ENCODE measurements at places on chromosomes 7 and 10. TPM values are rescaled to one million over a fixed set of nuclear protein-coding genes. Genes with fewer than 3 reads are reported as not detected.
A peak's percentile ranks its signal among the peaks of the same experiment; 100 is the strongest.

The SAP25 gene
- 0.49 TPM for total RNA-seq

The SPDYE2B gene
- total RNA-seq = not detected

The PROSER2 gene
- total RNA-seq = 0.88 TPM

DNA sequence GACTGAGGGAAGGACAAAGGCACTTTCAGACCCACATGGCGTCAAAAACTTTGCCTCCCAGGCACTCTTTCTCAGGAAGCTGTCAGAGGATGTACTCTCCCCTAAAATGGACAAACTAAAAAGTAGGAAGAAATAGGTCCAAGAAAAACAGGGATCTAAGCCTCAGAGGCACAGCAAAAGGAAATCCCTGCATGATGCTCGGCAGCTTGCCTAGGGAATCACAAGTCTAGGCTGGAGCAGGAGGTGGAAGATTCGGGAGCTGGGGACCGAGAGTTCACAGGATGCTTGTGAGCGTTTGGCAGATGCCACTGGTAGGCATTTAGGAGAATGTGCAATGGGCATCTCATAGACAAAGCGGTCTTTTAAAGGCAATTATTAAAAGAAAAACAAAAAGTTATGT is 60.8 kb downstream of the ATXN7L1 start:
- DNase-seq = no peak

The ZNF425 gene
- total RNA-seq = 3.2 TPM

- no peak for DNase-seq
Observed at GRCh38 chr10:27568196-27569175, 64.4 kb downstream of the RAB18 start.

DNA sequence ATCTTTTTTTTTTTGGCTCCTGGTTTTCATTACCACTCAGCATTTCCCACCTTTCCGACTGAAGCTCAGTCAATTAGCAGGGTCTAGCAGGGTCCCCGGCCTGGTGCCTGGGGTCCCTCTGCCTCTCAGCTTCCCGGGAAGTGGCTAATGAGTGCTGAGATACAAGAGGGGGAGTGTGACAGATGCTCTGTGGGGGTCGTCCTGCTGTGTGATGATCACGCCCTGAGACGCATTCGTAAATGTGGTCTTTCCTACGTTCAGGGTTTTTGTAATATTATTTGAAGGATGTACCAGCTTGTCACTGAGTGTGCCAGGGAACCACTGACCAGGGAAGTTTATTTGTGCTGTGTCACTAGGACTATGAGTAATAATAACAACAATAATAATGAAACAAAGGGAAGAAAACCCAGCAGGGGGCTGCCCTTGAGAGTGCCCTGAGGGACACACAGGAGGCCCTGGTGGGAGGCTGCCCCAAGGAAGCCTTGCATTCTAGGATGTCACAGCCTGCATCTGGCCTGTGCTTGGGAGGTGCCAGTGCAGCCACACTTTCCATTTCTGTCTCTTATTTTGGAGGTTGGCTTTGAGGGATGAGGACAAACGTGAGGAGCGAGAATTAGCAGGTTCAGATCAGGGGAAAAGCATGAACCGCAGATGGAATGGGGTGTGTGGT is 337.8 kb downstream of the ADARB2 start:
- no peak for DNase-seq

DNA sequence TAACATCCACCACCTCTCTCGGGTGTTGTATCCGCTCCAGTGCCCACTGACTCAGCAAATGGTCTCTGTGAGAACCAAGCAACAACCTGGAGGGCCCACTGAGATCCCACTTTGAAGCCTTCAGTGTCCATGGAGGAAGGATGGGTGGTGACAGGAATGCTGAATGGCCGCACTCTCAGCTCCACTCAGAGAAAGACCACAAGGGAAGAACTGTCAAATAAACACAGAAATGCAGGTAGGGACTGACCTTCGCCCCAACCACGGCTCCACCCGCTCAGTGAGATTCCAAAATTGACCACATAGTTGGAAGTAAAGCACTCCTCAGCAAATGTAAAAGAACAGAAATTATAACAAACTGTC is 65.8 kb downstream of the VIPR2 start:
- no peak for DNase-seq

GRCh38 chr10:125337510-125337909 is 177.1 kb upstream of the CTBP2 start:
- DNase-seq = no peak

GRCh38 chr10:52775132-52775647 is 2.6 kb upstream of the MBL2 start:
- no peak for DNase-seq

- no peak for DNase-seq
Observed at GRCh38 chr10:27635699-27636270, 109.8 kb downstream of the MKX start.

- no peak for DNase-seq
Observed at GRCh38 chr10:119100434-119101238, 3.3 kb upstream of the DENND10 start.

DNA sequence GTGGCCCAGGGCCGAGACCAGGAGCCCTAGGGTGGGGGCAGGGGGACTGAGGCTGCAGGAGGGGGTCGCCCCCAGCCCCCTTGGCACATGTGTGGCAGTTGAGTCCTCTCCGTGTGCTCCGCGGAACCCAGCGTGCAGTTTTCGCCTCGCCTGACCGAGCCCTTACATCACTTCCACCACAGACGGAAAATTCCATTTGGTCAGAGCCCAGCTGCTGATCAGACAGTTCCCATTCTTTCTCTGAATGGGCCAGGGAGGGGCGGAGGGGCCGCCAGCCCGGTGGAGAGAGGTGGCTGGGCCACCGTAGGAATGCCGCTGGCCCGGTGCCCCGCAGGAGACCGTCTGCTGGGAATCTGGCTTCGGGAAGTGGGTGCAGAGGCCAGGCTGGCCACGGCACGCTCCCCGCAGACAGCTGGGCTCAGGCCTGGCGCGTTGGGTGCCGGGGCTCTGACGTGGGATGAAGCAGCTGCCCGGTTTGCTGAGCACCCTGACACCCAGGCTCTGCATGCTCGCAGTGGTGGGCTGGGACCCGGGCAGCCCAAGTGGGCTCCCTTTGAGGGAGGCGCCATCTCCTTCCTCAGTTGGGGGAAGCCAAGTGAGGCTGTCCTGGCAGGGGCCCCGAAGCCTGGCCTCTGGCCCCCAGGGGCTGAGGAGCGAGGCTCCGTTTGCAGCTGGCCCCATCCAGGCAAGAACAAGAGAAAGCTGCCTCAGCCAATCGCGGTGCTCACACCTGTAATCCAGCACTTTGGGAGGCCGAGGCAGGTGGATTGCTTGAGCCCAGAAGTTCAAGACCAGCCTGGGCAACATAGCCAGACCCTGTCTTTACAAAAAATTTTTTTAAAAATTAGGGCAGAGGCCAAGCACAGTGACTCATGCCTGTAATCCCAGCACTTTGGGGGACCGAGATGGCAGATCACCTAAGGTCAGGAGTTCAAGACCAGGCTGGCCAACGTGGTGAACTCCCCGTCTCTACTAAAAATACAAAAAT is 9.9 kb downstream of the TTYH3 start:
- peak; percentile 93 for DNase-seq

The BMPER gene
- total RNA-seq = 11.0 TPM

DNA sequence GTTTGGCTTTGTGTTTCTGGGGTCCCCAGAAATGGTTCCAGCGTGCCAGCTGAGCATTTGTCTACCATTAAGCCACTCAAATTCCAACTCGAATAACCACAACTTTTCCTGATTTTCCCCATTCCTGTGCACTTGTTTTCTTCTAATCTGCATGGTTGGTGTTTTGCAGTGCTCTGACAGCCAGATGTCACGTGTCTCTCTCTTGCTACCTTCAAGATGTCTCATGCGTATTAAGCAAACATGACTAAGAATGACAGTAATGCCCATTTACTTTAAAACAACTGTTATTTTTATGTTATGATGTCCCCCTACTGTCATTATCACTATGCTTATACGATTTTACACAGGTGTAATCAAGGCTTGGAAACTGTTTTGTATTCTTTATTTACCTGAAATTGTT is 35.2 kb upstream of the MXI1 start:
- no peak for DNase-seq
